Ureter (tissue), 1 donor: ENCODE measurements at places on chromosomes 11 and 22.

DNA sequence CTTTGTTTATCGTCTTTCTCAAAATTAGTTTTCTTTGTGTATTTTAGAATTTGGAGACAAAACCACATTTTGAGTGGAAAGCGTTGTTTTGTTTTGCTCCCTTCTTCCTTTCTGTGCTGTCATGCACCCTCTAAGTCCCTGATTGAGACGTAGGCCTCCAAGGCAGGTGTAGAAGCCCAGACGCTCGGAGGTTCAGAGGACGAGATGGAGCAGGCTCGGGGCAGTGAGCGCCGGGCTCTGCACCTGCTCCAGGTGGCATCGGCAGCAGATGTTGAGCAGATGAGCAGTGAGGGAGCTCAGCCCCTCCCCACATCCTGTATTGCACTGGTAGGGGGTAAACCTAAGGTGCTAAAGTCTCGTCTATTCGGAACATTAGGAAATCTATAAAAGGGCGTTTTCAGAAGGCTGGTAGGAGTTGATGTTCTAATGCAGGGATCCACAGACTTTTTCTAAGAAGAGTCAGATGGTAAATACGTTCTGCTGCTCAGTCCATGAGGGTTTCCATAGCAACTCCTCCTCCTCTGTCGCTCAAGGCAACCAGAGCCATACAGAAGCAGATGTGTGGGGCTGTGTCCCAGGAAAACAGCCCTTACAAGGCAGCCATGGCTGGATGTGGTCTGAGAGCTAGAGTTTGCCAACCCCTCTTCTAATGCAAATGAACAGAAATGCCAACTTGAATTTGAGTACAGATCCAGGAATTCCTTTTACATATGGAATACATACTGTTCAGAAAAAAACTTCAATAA lies 724.2 kb downstream of the BRD1 start:
- DNase-seq: no peak

- DNase-seq: no peak
Measured at GRCh38 chr11:94649254-94649653, 82.1 kb downstream of the PIWIL4 start.

- no peak for DNase-seq
Measured at GRCh38 chr11:47468598-47469214, 19.8 kb upstream of the RAPSN start.

- no peak for DNase-seq
Measured at GRCh38 chr22:38733329-38733723, 22.5 kb downstream of the SUN2 start.

- DNase-seq: no peak
Measured at GRCh38 chr11:80473562-80473961, 1032.7 kb upstream of the TENM4 start.

GRCh38 chr11:12531681-12532080 lies 142.5 kb upstream of the TEAD1 start:
- DNase-seq: no peak

GRCh38 chr11:124872741-124873140 lies 7.5 kb downstream of the ROBO3 start:
- DNase-seq: no peak

- DNase-seq: no peak
Measured at GRCh38 chr11:129275828-129276227, 83.7 kb upstream of the ARHGAP32 start.

- DNase-seq: no peak
Measured at GRCh38 chr11:12629601-12630313, 44.5 kb upstream of the TEAD1 start.

DNA sequence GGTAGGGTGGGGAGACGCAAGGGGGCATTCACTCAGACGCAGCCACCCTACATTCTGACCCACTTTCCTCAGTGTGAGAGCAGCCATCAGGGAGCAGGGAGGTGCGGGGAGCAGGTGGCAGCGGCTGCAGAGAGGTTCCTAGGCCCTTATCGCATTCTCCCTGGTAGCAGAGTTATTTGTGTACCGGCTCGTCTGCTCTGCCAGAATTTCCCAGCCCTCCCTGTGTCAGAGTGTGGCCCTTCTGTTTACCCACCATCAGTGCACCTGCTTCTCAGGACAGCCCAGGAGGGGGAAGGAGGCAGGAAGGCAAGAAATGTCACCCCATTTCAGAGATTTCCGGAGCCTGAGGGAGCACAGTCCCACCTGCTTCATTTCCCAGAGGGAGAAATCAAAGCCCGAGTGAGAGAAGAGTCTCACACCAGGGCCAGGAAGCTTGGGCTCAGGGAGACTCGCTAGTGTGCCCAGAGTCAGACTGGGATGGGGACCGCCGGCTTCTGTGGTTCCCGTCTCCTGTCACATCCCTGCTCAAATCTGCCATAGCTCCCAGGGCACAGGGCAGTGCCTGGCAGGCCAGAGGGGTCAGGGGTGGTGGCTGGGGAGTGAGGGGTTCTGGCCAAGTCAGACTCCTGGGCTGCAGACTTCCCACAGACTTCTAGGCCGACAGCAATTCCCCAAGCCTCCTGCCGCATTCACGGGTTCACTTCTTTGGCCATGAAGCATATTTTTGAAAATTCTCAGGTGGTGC lies 49.7 kb downstream of the ARRB1 start:
- no peak for DNase-seq

DNA sequence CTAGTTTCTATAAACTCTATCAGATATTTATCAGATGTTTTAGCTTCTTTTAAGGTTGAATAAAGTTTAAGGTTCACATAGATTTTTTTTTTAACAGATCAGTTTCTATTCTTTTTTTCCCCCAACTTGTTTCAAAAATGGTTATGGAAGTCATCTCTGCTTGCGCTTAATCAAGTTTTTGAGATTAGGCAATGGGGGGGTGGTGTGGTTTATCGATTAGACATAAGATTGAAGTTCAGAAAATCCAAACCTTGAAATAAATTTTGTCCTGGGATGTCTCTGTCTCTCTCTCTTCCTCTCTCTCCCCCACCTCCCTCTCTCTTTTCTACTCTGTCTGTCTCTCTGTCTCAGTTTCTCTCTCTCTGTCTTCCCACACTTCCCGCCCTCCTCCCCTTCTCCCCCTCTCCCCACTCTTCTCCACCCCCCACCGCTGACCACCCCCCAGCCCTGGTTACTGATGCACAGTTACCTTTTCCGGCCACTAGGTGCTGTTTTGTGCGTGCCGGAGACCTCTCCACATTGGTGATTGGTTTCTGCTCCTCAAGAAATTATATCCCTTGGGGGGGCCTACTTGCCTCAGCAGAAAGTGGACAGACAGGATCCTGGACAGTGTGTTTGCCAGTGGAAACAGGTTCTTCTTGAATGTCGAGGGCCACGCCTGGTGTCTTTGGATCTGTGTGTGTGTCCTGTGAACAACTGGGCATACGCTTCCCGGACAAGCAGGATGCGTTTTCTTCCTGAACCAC lies 29.7 kb upstream of the ANO1 start:
- DNase-seq: peak; percentile 78

GRCh38 chr11:73116636-73117035 lies 25.5 kb downstream of the FCHSD2 start:
- DNase-seq: no peak

GRCh38 chr22:50342651-50343540 lies at the start of gene PPP6R2:
TSS of gene PPP6R2 (plus strand) at chr22:50343327. CDS start at chr22:50393909, 50,582 bp downstream.
- DNase-seq: peak; percentile 83

DNA sequence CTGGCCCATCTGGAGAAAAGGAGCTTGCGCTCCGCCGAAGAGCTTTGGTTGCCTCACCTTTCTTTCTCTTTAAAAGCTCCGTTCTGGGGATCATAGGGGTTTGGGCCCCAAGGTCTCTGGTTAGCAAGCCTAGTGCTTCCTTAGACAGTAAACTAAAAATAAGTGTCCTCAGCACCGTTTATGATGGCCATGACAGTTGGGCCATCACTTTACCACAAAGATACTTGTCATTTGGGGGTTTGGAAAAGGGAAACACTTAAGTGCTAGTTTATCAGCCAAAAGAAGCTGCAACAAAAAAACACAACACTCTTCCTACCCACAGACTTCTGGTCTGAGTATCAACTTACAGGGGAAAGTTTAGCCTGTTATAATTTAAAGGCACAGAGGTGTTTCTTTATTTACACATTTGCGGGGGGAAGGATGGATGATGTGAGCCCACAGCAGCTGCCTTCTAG lies 88.4 kb upstream of the CD44 start:
- DNase-seq: no peak

DNA sequence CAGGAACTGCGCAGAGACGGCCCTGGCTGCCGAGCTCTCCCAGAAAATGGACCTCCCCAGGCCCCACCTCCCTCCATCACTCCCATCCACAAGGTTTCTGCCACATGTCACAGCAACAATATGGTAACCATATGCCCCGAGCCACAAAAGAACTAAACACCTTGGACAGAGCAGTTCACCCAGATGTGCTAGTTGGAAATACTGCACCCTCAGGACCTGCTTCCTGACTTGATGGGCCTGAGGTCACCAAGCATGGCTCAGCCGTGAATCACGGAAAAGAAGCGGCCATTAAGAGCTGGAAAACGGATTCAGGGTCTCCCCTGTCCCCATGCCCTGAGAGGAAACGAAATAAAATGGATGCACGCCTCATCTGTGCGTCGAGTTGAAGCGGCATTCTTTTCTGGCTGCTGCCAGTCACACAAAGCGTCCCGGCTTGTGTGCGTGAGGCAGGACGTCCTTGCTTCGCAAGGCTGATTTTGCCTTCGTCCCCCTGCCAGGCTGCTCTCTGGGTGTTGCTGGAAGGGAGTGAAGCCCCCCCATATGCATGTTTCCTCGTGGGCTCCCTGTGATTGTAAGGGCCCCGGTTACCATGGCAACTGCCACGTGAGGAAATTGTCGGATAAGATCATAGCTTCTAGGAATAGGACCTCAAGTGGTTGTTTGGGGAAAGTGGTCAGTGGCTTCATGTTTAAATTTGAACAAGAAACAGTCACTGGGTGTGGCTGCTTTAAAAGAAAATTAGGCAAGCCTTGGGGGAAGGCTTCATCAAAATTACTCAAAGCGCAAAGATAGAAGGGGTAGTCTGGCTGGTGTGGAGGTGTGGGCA lies 51.7 kb downstream of the FLI1 start:
- DNase-seq: no peak

DNA sequence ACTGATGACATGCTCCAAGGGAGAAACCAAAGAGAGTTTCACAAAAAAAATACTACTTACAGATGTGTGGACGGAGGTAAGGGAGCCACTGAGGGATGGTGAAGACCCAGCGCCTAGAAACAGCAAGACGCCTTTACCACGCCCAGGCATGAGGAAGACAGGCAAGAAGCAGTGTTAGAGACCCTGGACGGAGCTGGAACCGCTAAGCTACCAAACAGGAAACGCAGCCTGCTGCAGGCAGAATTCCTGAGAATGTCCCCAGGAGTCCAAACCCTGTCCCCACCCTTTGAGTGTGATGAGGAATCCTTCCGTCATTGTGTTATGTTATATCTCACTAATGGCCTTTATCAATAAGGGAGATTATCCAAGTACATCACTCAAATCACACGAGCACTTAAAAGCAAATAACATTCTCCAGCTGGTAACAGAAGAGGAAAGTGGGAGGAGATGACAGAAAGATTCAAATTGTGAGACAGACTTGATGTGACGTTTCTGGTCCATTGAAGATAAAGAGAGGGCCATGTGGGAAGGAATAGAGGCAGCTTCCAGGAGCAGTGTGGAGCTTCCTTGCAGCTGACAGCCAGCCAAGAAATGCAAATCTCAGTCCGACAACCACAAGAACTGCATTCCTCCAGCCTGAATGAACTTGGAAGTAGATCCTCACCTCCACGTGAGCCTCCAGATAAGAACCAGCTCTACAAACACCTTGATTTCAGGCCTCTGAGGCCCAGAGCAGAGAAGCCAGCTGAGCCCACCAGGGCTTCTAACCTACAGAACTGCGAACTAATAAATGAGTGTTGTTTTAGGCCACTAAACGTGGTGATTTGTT lies 19.1 kb downstream of the FAM181B start:
- DNase-seq: no peak

GRCh38 chr11:357582-357981 lies 11.7 kb upstream of the B4GALNT4 start:
- DNase-seq: no peak

DNA sequence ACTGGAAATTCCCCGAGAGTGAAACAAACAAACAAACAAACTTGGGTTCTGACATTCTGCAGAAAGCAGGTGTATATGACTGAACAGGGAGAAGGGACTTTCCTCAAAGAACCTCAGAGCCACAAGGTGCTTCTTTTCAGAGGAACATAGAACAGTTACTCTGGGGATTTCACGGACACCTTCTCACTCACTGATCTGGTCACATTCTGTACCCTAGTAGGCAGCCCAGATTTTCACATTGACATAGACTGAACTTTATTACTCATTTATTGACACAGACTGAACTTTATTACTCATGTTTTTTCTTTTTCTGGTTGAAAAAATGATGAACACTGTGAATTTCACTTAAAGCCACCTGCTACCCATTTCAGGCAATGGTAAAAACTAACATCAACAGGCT lies 263.0 kb downstream of the OPCML start:
- DNase-seq: no peak

DNA sequence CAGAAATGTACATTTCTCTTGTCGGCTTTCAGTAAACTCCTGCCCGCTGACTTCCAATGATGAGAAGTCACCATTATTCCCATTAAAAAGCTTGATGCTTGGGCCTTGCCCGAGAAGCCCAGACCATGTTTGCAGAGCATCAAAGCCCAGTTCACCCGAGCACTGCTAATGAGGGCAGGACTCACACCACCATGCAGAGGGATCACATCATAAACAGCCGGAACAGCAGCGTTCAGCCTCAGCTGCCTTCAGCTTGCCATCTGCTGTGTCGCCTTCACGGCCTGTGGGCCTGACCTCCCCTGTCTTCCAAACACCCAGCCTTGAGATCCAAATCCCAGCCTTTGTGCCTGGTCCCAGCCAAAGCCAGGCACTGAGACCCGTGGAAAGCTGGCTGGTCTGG lies 105.4 kb upstream of the CSNK2A3 start:
- DNase-seq: no peak

GRCh38 chr11:112470355-112470754 lies 209.7 kb upstream of the PLET1 start:
- DNase-seq: no peak

- DNase-seq: no peak
Measured at GRCh38 chr11:61141601-61142028, 19.6 kb downstream of the VPS37C start.

DNA sequence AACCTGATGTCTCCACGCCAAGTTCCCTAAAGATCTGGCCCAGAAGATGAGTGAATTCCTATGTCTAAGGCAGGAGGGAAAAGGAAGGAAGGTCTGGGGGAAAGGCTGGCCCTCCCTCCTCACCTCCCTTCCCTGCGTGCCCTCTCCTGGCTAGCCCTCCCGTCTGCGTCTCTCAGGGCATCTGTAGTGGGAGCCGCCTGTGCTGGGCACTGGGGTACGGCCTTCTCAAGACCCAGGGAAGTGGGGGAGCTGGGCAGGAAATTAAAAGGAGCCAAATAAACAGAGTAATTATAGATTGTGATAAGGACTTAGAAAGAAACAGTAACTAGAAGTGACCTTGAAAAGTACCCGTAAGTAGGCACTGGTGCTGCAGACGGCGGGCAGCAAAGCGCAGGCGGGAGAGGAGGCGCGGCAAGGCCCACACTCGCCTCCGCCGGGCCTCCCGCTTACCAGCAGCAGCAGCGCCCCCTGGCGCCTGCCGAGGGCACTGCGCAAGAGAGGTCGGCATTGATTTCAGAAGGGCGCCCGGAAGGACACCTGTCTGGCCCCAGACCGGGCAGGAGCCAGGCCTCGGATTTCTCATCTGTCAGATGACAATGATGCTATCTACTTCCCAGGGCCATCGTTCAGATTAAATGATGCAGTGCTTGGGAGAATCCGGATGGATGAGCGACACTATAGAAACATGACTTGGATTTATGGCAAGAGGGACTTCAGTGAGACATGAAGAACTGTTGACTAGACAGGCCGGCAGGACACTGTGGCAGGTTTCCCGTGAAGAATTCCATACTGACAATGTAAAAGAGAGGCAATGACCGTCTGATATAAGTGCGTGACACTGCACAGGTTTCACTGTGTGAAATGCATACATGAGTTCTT lies 7.3 kb downstream of the KCNJ1 start:
- DNase-seq: peak; percentile 68

- DNase-seq: no peak
Measured at GRCh38 chr22:28141614-28142013, 222.6 kb upstream of the PITPNB start.
